ENCODE measurements at places on chromosomes 4 and X.

GRCh38 chr4:158999166-158999682 lies 103.7 kb upstream of the RAPGEF2 start:
- DNase-seq, result no peak

DNA sequence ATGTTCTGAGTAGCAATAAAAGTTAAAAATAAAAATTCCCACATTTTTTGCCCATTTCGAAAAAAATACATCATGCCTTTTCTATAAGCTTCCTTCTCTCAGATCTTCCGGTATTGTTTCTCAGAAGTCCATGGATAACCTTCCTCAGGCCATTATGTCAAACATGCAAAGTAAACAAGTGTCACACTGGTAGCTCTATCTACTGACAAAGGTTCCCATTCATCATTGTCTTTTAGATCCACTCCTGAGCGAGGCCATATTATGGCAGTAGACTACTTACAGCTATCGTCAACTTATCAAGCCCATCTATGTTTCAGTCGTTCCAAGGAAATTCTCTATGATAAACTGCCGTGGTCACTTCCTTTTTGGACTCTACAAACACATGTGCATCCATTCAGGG lies 1068.2 kb downstream of the GLUD2 start:
- DNase-seq, result no peak

- DNase-seq, result no peak
Observed at GRCh38 chr4:124631760-124632159, 80.8 kb downstream of the ANKRD50 start.

DNA sequence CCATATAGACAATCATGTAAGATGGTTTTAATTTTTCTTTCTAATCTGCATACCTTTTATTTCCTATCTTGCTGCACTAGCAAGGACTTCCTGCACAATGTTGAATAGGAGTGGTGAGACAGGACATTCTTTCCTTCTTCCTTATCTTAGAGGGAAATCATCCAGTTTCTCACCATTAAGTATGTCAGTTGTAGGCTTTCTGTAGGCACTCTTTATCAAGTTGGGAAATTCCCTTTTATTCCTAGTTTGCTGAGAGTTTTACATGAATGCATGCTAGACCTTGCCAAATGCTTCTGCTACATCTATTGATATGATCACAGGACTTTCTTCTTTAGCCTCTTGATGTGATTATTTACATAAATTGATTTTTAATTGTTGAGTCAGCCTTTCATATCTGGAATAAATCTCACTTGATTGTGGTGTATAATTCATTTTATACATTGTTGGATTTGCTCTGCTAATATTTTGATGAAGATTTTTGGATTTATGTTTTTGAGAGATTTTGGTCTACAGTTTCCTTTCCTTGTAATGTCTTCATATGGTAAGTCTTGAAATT lies 23.8 kb downstream of the RNF175 start:
- no peak for DNase-seq

DNA sequence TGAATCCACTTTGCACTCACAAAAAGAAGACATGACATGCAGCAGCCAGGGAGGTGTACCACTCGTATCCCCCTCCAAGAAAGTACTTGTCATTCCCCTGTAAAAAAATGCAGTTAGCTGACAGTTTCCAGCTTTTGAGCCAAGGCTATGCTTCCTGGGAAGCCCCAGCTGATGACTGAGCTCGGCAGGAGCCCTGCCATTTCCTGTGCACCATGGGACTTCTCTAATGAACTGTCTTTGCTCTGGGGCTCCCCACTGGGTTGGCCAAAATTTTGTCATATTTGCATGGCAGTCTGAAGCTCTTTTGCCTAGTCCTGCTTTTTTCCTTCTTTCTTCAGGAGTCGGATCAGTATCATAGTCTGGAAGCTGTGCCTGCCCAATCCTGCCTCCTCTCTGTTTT lies 104.5 kb upstream of the MAOA start:
- DNase-seq, result no peak

DNA sequence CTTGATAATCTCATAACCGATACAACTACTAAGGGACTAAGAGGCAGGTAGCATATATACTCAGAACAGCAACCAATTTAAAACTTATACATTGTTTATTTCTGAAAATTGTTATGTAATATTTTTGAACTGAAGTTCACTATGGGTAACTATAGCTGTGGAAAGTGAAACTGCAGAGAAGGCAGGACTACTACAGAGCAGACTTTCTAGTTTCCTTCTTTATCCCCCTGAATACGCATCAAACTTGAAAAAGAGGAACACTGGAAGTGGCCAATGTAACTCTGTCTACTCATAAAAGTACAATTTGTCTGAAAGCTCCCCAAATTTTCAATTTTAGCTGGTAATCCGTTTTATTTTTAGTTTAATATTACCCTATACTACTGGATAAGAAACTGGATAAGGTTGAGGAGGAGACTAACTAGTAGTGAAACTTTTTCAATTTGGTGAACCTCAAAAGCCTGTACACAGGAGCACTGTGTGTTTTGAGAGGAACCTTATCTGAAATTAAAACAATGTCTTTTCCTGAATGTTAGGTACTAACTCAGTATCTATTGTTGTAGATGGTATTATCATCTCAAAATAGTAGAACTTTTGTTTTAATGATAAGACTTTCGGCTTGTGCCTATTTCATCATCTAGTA lies 225.8 kb downstream of the GABRG1 start:
- no peak for DNase-seq
